ENCODE measurements at places on chromosomes 12 and 14. TPM values are rescaled to one million over a fixed set of nuclear protein-coding genes. Genes with fewer than 3 reads are reported as not detected.

Gene FBLN5
- total RNA-seq, result 0.87 TPM

Gene KRR1
- 13.1 TPM for total RNA-seq

Gene PTPRB
- total RNA-seq, result 112 TPM

Gene PLCZ1
- not detected for total RNA-seq

Gene NTS
- total RNA-seq, result under 0.01 TPM

Gene TMEM179
- total RNA-seq, result not detected

Gene KRT82
- not detected for total RNA-seq

Gene CLEC2A
- not detected for total RNA-seq

Gene KLHDC1
- 3.8 TPM for total RNA-seq

Gene TAS2R30
- total RNA-seq, result 1.1 TPM

Gene AICDA
- total RNA-seq, result not detected

Gene SLCO1B1
- not detected for total RNA-seq

Gene TBX3
- total RNA-seq, result 0.99 TPM

Gene OR4E2
- total RNA-seq, result not detected

Gene TSPAN11
- 5.7 TPM for total RNA-seq

Gene PROX2
- total RNA-seq, result not detected

Gene SMCO2
- total RNA-seq, result 0.22 TPM

Gene KRT4
- total RNA-seq, result not detected

Gene PLEKHH1
- under 0.01 TPM for total RNA-seq

Gene BCL11B
- total RNA-seq, result under 0.01 TPM

Gene KRT86
- total RNA-seq, result not detected

Gene SERPINA9
- not detected for total RNA-seq
